ENCODE measurements at places on chromosomes 16 and 17. TPM values are rescaled to one million over a fixed set of nuclear protein-coding genes. Genes with fewer than 3 reads are reported as not detected.

RAC3 gene
- 71.3 TPM for total RNA-seq

PIPOX gene
- 0.47 TPM for total RNA-seq

DNA sequence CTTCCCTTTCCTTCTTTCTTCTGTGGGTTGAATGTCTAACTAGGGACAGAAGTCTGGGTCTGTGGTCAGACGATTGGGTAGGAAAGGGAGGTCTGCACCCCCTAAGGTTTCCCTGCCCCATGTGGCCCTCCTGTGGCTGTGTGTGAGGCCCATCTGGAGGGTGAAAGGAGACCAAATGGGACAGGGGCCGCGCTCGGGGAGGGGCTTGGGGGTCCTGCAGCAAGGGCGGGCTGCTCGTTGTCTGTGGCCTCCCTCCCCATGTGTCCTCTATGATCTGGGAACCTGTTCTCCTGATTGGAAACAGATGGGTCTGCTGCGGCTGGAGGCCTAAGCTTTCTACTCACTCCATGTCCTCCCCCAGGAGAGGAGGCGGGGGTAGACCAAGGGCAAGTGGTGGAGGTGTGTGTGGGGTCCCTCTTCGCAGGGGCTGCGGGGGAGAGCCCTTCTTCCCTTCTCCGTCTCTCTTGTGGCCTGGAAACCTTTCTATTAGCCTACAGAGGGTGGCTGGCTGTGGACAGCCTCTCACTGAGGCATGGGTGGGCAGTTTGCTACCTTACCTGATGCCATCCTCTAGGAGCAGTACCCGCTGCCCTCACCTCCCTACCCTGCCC is 18.6 kb downstream of the IGFBP4 start:
- DNase-seq: no peak

SLC2A4 gene
- total RNA-seq: 0.38 TPM

KCNAB3 gene
- 1.4 TPM for total RNA-seq

GRCh38 chr17:20226814-20227482 is 217.8 kb downstream of the SPECC1 start:
- DNase-seq: peak; percentile 68

DNA sequence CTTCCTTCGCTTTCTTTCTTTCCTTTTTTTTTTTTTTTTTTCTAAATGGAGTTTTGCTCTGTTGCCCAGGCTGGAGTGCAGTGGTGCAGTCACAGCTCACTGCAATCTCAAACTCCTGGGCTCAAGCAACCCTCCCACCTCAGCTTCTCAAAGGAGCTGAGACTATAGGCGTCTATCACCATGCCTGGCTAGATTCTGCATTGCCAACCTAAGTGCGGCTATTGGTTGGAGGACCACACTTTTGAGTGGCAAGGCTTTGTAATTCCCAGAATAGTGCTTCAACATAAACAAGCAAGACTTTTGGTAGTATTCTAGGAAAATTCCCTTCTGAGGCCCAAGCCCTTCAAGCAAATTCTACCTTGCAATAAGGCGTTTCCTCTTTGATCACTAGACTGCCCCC is 107.8 kb downstream of the YPEL2 start:
- DNase-seq: no peak

DNA sequence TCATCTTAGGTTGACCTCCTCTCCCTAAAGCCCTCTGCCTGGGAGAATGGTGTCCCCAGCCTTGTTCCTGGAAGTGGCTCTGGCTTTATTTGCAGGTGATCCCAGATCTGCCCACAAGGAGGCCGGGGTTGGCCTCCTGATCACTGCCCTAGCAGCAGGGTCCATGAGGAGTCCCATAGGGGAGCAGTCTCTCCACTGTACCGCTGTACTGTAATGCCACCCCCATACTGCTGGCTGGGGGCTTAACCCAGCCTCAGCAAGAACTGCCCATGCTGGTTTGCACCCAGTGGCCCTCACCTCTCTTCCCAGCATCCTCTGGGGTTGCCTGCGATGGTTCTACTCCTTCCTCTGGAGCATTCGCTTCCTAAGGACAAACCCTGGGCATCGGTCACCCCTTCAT is 39.1 kb downstream of the PSME3IP1 start:
- DNase-seq: no peak

DNA sequence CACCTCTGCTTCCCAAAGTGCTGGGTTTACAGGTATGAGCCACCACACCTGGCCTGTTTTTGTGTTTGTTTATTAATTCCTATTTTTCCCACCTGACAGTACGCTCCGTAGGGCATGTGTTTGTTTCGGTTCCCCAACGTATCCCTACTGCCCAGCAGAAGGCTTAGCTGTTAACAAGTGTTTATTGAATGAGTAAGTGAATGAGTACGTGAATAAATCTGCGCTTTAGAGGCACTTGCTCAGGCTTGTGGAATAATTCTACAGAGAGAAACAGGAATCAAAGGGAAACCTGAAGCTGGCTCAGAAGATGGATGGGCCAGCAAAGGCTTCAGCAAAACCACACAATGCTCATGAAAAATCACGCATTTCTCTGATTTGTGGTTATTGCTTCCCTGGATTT is 647.9 kb downstream of the MAF start:
- DNase-seq: no peak
